ENCODE measurements at places on chromosomes 12 and 14.

DNA sequence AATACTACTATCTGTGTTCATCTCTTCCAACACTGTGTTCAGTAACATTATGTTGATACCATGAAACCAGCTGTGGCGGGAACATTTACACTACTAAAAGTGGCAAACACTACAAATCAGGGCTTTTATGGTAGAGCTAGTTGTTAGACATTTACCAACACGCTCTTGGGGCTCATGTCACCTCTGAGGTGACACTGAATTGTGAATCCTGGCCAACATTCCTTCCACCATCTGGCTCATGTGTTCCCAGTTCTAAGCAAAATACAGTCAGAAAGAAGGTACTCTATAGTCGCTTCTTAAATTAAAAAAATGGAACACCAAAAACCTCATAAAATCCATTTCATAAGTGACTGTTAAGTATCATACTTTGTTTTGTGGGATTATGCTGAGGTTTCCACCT, 436.6 kb downstream of the FUT8 start:
- DNase-seq: no peak

- no peak for DNase-seq
These were observed 46.9 kb upstream of the DYNC1H1 start for GRCh38 chr14:101917413-101918017.

- DNase-seq: peak; percentile 74
These were observed 12.2 kb upstream of the SPTB start for GRCh38 chr14:64891839-64892375.

DNA sequence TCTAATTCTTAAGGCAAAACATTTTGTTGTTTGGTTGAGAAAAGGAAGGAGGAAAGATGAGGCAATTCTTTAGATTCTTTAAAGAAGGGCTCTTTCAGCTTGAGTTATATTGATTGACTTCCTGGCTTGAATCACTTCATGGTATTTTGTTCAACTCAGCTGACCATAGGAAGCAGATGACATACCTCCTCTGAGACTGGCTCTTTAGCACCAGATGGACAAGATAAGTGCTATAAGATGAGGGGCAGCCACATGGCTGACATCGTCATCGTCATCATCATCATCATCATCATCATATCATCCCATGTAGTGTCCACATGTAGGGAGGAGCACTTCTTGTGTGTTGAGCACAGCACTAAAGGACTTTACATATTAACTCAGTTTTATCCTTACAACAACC, 81.3 kb downstream of the SSPN start:
- DNase-seq: peak; percentile 85

GRCh38 chr14:39768589-39768988, 336.4 kb upstream of the FBXO33 start:
- no peak for DNase-seq

DNA sequence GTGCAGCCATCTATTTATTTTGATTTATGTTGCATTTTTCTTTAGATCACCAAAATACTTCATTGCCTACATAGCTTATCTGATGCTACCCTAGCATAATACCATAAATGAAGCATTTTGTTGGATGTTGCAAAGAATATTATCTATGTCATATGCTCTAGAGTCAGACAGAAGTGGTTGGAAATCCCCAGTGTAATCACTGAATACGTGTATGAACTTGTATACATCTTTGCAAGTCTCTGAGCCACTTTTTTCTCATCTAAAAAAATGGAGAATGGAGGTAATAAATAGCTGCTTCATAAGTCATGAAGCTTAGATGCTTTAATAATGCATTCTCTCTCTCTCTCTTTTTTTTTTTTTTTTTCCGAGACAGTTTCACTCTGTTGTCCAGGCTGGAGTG, 18.5 kb downstream of the EVL start:
- DNase-seq: no peak

GRCh38 chr14:99605299-99605961, 1.4 kb upstream of the CCDC85C start:
- peak; percentile 66 for DNase-seq

- DNase-seq: peak; percentile 56
These were observed 840 bp downstream of the SIX4 start for GRCh38 chr14:60723116-60723906.

- no peak for DNase-seq
These were observed 27.8 kb upstream of the FBXO34 start for GRCh38 chr14:55243386-55243785.
